Activated naive CD4-positive, alpha-beta T cell treated with Interleukin-2 at 50 U/mL for 16 hours (primary cell): ENCODE measurements at places on chromosomes 1 and 21.

DNA sequence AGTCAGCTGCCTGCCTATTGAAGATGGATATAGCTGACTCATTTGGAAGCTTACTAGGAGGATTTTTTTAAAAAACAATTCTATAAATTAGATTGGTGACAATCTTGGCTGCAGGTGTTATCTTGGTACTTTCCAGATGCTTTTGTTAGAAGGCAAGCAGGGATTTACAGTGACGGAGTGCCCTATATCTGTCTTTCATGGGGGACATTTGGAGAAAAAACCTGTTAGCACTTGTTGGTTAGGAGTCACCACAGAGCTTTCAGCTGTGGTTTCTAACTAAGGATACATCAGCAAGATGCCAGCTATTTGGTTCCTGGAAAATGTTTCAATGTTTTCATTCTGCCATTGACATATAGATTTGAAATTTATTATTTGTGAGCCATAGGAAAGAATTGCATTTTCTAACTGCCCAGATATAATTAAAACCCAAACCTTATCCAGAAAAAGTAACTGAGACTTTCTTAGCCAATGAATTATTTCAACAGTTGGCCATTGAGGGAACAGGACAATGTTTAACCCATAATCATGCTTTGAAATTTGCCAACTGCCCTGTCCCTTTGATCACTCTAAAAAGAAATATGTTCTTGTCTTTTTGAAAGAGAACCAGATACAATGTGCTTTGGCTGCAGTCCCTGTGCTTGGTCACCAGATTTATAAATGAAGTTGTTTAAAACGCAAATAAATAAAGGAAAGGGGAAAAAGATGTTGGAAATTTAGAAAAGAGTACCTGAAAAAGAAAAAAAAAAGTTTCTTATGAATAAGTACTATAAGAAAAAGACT lies 761.0 kb upstream of the CXADR start:
- no peak for DNase-seq

DNA sequence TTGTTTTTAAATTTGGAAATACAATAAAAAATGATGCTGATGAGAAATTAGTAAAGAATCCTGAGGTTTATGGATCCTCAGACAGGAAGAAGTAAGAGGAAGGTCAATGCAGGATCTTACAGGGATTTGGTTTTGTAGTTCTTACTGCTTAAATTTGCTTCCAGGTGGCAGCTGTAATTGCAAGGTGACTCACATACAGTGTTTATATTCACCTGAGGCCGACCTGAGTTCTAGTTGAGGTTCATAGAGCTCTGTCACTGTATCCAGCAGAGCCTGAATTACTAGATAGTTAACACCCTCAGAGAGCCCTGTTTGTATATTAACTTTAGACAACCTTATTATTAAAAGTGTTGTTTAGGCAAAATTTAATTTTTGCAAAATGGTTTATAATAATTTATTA lies 1.4 kb upstream of the WDR26 start:
- DNase-seq = no peak

DNA sequence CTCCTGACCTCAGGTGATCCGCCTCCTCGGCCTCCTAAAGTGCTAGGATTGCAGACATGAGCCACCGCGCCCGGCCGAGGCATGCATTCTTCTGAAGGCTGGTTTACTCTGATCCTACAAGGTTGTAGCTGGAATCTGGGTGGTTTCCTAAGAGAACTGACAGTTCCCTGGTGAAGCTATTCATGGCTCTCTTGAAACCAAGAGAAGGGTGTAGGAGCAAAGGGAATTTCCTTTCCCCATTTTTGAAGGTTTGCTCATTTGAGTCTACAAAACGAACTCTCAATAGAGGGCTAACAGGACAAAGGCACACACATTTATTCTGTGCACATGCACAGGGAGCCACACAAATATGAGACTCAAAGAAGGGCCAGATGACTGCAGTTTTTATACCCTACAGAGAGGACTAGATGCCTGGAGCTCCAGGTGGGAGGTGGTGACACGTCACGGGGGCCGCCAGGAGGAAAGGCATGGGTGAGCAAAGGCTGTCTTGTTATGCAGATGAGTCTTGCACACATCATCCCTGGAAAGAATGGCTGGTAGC lies 49.5 kb upstream of the ERRFI1 start:
- no peak for DNase-seq

- no peak for DNase-seq
These were observed 5.8 kb upstream of the SPRR5 start for GRCh38 chr1:152941037-152941711.

- DNase-seq = no peak
These were observed 17.9 kb upstream of the CENPF start for GRCh38 chr1:214584805-214585766.

DNA sequence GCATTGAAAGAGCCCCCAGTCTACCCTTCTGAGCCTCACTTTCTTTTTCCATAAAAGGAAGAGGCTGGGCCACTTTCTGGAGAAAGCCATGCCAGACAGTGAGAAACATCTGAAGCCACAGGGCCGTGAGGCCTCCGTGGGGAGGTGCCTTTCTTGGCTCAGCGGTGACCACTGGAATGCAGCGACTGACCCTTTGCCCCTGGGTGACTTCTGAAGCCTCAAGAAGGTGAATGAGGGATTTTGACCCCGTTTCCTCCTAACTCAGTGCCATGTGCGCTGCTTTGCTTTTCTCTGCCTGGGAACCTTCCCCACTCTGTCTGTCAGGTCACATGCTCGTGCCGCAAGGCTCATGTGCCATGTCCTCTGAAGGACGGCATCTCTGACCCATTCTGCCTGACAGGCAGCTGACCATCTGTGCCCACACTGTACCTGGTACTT lies 44.7 kb upstream of the A3GALT2 start:
- no peak for DNase-seq

- no peak for DNase-seq
These were observed 572 bp downstream of the FUCA1 start for GRCh38 chr1:23867542-23867894.

DNA sequence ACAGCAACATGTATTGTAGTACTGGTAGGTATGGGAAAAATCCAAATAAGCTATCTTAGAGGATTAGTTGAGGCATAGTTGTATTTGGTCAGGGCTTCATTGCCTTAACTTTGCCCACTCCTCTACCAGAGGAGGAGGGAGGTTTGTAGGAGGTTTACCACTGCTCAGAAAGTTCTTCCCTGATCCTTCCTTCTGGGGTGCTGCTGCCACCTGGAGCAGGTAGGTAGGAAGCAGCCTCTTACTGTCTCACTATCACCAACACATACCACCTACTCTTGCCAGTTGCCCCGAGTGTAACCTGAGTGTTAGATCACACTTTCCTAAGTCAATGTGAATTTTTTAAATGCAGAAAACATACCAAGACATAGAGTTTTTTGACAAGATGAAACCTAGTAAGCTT lies 24.1 kb upstream of the ZSWIM5 start:
- DNase-seq = no peak

- no peak for DNase-seq
These were observed 43.1 kb downstream of the ZNF281 start for GRCh38 chr1:200366577-200367253.

GRCh38 chr1:8328271-8328670 lies 10.4 kb downstream of the SLC45A1 start:
- no peak for DNase-seq
